ENCODE measurements at places on chromosomes 4 and X. TPM values are rescaled to one million over a fixed set of nuclear protein-coding genes. Genes with fewer than 3 reads are reported as not detected.

DNA sequence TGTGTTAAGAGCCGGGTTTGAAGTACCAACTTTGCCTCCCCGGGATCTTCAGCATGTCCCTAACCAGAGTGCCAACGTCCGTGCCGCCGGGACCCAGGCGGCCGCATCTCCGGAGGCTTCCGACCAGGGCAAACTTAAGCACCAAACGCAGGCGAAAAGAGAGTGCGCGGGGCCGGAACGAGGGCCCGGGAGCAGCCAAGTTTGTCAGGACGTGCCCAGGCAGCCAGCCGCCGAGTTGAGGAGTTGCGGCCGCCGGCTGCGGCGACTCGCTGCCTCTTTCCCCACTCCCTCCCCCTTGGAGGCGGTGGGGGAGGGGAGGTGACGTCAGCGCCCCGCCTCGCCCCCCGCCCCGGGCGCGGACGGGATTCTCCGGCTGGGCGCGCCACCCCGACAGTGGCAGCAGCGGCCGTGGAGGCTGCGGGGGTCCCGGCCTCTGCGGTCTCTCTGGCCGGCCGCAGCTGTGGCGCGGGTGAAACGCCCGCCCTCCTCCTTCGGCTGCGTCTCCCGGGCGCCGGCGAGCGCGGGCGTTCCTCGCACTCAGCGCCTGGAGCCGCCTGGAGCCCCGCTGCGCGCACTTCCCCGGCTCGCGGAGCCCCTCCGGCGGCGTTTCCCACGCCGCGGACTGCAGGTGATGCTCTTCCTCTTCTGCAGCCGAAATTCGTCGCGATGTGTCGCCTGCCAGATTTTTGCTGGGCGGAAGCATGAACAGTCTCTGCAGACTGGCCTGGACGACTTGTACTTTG, 2.9 kb upstream of the FAT1 start:
- DNase-seq: peak; percentile 74

DNA sequence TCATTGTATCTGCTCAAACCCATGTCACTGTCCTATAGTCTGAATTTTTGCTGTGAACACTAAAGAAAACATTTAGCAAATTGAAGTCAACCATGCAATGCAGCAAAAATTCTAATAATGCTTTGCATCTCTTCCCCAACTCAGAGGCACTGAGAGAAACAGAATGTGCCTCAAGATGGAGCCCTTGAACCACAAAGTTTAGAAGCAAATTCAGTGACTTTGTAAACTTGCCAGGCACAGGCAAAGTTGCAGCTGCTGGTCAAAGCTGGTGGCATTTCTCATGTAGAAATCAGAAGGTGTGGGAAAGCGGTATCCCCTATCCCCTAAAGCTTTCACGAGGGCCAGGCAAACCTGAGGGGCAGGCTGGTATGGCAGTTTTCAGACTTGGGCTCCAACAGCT, 121.7 kb upstream of the DIPK2B start:
- peak; percentile 27 for DNase-seq

The SULT1B1 gene
- total RNA-seq: 1.4 TPM

The ARHGAP4 gene
- 19.8 TPM for total RNA-seq

DNA sequence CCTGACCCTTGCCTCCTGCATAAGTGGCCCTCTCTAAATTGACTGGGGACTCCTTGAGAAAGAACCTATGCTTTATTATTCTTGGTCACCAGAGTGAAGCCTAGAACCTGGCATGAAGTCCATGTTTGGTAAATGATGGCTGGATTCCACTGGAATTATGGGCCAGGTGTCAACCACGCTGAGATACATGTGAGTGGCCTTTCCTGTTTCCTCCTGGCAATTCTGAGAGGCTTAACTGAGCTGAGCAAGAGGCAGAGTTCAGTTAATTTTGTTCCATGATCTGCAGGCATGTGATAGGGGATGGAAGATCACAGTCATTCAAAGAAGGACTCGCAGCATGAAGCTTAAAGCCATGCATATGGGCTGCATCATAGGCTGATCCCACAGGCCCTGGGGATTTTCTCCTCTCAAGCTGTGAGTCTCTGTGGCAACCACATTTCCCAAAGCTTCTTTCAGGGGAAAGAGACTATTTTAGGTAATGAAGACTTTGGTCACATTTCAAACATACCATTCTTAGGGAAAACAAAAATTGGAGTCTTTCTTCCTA, 69.4 kb upstream of the CLNK start:
- DNase-seq: no peak

DNA sequence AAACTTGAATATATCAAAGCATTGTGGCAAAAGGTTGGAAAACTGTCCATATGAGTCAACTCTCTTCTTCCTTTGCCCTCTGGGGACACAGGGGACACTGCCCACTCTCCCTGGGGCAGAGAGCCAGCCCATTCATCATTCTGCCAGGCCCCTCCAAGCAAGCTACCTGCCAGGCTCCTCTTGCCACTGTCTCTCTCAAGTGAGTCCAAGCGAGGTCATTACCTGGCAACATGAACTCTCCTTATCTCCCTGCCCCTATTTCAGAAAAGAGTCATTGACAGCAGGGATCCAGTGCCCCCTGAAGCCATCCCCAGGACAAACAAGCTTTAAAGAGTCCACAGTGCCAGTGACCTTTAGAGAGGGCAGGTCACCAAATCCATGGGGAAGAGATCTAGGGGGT, 312.7 kb upstream of the PPARGC1A start:
- no peak for DNase-seq

GRCh38 chrX:154348646-154349358, 25.6 kb downstream of the FLNA start:
- peak; percentile 18 for DNase-seq

The F8A2 gene
- not detected for total RNA-seq

DNA sequence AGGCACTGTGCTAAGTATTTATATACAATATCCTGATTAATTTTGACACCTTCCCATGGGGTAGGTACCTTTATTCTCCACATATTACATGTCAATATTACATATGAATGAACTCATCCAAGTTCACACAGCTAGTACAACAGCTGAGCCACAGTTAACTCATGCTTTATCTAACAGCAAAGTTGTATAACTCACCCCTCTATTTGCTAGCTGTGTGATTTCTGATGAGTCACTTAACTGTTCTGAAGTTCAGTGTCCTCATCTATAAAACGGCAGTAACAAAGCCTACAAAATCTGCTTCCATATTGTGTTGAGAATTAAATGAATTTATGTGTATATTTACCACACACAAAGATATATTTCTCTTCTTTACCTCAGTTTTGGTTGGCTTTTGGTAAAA, 48.2 kb upstream of the KDR start:
- no peak for DNase-seq

DNA sequence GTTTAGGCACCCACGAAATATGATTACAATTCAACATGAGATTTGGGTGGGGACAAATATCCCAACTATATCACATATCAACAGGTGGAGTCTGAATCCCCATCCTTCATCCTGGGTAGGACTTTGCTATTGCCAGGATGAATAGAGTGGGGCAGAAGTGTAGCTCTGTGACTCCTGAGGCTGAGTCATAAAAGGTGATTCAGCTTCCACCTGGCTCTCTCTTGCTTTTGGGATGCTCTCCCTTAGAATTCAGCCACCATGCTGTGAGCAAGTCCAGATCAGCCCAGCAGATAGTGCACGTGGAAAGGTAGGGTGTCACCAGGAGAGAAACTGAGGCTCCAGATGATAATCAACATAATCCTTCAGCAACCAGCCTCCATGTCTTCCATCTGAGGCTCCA, 193.8 kb upstream of the BCOR start:
- DNase-seq: no peak

DNA sequence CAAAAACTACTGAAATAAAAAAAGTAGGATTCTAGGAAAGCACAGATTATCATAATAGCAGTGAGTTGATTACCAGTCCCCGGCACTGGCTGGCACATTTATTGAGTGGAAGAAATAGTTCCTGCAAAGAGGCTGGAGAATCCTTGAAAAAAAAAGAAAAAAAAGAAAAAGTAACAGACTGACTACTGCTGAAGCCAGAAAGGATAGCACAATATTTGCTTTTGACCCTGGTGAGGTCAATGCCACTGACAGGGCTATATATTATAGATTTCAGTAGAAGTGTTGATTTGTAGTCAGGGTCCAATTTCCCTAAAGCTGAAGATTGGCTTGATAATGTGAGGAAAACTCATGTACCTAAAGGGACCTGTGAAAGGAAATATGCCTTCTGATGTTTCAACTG, 64.7 kb downstream of the NDNF start:
- DNase-seq: no peak

DNA sequence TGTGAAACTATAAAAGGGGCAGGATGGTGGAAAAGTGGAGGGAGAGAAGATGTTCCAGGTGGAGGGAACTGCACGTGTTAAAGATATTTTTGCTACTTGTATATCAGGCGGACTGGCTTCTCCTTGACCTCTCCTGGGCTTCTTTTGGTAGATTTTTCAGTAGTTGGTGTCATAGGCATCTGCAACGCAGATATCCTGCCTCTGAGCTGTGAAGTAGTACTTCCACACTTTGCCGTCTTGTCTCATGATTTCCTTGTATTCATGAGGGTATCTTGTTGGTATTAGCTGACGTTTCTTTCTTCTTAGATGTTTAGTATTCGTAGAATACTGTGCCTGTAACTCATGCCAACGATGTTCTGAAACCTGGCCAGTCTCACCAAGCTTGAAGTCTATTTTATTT, 81.0 kb downstream of the WWC2 start:
- DNase-seq: no peak

The AVPR2 gene
- 5.9 TPM for total RNA-seq

The PPP4R3C gene
- not detected for total RNA-seq

DNA sequence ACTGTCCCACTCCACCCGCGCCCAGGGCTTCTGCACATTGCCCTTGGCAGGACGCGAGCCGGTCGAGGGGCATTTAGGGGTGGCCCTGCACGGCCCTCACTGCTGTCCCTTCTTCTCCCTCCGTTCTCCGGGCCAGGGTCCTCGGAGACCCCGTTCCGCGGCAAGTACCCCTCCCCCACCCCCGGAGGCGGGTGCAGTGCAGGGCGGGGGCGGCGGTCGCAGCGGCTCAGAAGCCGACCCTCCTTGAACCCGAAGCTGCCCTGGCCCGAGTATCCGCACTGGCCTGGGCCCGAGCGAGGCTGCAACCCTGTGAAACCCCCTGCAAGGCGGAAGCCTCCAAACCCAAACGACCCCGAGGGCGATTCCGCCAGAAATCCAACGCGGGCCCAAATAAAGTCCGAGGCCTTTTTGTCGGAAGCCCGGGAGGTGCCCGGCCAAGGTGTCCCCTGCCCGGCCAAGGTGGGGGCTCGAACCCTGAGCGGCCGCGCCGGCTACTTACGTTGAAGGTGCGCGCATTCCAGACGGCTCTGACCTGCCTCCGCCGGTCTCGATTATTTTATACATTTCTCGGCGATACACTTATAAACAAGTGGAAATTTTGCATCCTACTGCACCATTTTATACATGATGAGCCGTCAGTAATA, 53.1 kb upstream of the TMEM33 start:
- peak; percentile 47 for DNase-seq

DNA sequence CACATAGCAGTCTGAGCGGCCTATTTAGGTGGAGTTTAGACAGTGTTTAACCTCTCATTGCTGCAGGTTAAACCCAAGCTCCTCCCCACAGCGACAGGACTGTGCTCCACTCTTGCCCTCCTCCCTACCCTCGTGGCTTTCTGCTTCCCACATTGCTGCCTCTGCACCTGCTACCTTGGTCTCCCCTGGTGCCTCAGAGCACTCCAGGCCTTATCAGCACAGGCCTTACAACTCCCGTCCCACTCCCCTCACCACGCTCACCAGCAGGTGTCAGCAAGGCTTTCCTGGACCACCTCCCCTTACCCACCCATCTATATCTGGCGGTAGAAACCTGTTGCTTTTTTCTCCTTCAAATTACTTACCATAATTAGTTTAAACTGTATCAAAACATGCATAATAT, 18.6 kb downstream of the HELT start:
- no peak for DNase-seq

The GAGE2A gene
- not detected for total RNA-seq

GRCh38 chr4:139933541-139933940, 220.4 kb downstream of the MAML3 start:
- DNase-seq: no peak

DNA sequence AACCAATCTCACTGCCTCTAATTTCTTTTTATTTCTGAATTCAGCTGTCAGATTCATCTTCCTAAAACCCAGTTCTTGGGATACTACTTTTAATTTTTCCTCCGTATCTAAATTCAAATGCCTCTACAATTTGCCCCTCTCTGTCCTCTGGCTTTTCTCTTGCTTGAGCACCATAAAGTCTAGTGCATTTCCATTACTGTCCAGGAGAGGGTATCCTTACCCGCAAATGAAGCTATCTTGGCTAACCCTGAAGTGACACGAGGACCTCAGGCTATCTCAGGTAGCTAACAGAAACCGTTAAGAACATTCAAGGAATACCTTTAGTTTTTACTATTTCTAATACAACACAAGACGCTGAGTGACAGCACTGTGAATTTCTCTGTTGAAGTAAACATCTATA, 49.4 kb upstream of the PRR32 start:
- no peak for DNase-seq

DNA sequence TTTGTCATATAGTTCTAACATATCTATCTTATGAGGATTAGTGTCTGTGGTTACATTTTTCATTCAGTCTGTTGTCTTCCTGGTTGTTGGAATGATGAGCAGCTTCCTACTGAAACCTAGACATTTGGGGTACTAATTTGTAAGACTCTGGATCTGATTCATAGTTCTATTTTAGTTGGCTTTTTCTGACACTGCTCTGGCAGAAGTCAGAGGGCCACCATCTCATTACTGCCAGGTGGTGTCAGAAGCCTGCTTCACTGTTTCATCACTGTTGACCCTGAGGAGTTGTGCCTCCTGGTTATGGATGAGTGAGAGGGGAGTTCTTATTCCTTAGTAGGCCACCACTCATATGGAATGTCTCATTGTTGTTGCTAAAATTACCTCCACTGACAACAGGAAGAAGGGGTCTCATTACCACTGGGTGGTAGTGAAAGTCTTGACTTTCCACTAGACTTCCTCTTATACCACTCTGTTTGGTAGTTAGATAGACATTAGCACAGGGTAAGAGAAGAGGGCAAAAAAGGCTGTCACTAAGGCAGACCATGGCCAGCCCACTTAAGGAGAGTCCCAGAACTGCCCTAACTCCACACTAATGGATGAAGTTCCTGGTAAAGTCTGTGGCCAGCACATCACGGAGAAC, 395.2 kb downstream of the SPOCK3 start:
- DNase-seq: no peak

The FGFR3 gene
- 3.5 TPM for total RNA-seq

The EDA2R gene
- 7.0 TPM for total RNA-seq

- DNase-seq: no peak
These were observed 33.2 kb upstream of the NAP1L5 start for GRCh38 chr4:88730811-88731210.

DNA sequence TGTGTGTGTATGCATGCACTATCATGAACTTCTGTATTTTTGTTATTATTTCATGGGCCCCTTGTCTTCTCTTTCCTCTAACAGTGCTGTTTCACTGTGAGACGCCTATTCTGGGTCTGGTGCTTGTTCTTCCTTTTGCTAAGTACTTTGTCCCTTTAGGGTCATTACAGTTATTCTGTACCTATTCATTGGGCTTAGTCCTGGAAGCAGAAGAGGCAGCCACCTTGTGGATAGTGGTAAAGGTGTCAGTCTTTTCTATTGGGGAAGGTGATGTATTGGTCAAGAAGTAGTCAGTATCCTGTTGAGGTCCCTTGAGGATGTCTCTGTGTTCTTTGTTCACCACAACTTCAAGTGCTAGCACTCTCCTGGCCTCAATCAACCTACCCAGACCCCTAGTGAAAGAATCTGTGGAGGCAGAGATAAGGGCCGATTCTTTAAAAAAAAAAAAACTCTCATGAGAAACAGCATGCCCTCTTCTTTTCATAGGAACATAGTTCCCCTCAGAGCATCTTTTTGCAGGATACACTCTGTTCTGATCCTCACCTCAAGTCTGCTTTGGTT, 593.8 kb downstream of the SPRY1 start:
- no peak for DNase-seq

- no peak for DNase-seq
These were observed 56.1 kb upstream of the MSANTD1 start for GRCh38 chr4:3192827-3193226.

- no peak for DNase-seq
These were observed 284.5 kb downstream of the GASK1B start for GRCh38 chr4:157888281-157888680.

Measured in breast epithelium (tissue), 4 donors.